ENCODE measurements at places on chromosomes 11 and 22.

DNA sequence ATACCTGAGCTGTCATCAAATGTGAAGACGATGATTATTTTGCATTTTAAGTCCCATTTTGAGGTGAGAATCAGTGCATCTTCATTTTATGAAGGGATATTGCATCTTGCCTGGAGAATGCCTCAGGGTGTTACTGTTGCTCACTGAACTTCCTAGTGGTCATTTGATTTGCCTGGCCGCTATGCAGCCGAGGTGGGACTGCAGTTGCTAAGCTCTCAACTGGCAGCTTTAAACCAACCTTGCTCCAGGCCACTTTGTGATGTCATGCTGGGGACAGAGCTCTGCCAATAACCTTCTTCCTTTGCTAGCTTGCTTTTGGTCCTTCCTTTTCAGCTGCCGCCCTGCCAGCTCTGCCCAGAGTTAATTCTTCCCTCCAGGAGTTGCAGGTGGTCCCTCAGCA lies 409.4 kb upstream of the B3GAT1 start:
- H3K27ac ChIP-seq, result no peak overlapping the region
- no peak overlapping the region for H3K4me3 ChIP-seq
- no peaks in the 10 kb centered on the region for H3K27me3 ChIP-seq

DNA sequence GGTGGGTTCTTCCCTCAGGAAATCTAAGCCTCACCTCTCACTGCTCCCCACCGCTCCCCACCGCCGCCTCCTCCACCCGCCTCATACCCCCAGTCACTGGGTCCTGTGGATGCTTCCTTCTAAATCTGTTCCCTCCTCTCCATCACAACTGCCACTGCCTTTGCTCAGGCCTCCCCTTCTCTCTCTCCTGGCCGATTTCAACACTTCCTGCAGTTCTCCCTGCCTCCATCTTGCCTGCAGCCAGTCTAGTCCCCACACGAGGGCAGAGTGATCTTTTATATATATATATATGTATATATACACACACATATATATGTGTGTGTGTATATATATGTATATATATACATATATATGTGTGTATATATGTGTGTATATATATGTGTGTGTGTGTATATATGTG lies 27.8 kb downstream of the CREB3L1 start:
- peaks cover 9% of the 10 kb centered on the region for H3K4me1 ChIP-seq
- no peaks in the 10 kb centered on the region for H3K27me3 ChIP-seq
- peaks cover 8% of the 10 kb centered on the region for H3K36me3 ChIP-seq

GRCh38 chr11:15473954-15474837 lies 359.5 kb downstream of the INSC start:
- no peak overlapping the region for H3K4me3 ChIP-seq
- H3K27me3 ChIP-seq, result no peaks in the 10 kb centered on the region
- H3K36me3 ChIP-seq, result no peaks in the 10 kb centered on the region
- DNase-seq, result no peak

GRCh38 chr22:27507935-27508526 lies 293.5 kb downstream of the MN1 start:
- no peaks in the 10 kb centered on the region for H3K36me3 ChIP-seq
- H3K27me3 ChIP-seq, result no peaks in the 10 kb centered on the region
- peaks cover 16% of the 10 kb centered on the region for H3K4me1 ChIP-seq

DNA sequence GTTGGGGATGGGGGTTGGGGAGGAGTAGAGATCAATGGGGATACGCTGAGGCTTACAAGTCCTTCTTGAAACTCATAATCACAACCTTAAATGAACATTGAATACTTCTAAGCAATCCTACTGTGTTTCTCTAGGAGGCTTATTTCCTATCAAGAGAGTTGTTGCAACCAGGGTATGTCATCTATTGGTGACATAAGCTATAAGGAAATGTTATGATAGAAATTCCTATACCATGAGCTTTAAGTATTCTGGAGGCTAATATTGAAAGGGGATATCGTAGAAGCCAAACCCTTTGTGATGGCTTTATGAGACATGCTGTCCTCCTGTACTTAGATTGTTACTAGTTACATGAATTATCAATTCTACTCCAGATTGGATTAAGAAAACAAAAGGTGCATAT lies 72.9 kb downstream of the DKK3 start:
- H3K27ac ChIP-seq, result no peak overlapping the region
- no peak overlapping the region for H3K4me3 ChIP-seq
- H3K4me1 ChIP-seq, result peaks cover 4% of the 10 kb centered on the region
- DNase-seq, result no peak

GRCh38 chr11:83035070-83035854 lies 36.4 kb downstream of the RAB30 start:
- DNase-seq, result no peak
- H3K4me1 ChIP-seq, result peaks cover 27% of the 10 kb centered on the region
- no peaks in the 10 kb centered on the region for H3K36me3 ChIP-seq
- no peak overlapping the region for H3K27ac ChIP-seq

DNA sequence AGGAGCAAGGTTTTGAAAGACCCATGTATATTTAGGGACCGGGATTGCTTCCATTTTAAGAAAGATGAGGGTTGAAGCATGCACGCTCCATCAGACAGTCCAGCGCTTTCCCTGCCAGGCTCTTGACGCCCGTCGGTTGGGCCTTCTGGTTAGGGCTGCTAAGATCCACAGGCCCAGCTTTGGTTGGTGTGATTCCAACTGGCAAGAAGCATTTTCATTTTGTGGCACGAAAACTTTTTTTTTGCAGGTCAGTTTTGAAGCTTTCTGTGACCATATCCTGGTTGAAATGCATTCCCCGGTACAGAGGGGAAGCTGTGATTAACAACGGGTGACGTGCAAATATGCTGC lies 34.3 kb upstream of the MPPED1 start:
- peaks cover 14% of the 10 kb centered on the region for H3K27me3 ChIP-seq
- no peak overlapping the region for H3K4me3 ChIP-seq
- no peaks in the 10 kb centered on the region for H3K36me3 ChIP-seq
- H3K4me1 ChIP-seq, result peaks cover 20% of the 10 kb centered on the region
- DNase-seq, result peak; percentile 72
- no peak overlapping the region for H3K27ac ChIP-seq

GRCh38 chr22:40748388-40749355 lies 69.4 kb downstream of the MCHR1 start:
- peaks cover 3% of the 10 kb centered on the region for H3K27me3 ChIP-seq
- H3K4me3 ChIP-seq, result no peak overlapping the region
- DNase-seq, result no peak
- no peak overlapping the region for H3K27ac ChIP-seq
- H3K36me3 ChIP-seq, result no peaks in the 10 kb centered on the region

GRCh38 chr11:8025123-8025522 lies 38.0 kb downstream of the EIF3F start:
- H3K36me3 ChIP-seq, result no peaks in the 10 kb centered on the region
- DNase-seq, result peak; percentile 57
- H3K4me3 ChIP-seq, result no peak overlapping the region
- H3K27ac ChIP-seq, result no peak overlapping the region
- no peaks in the 10 kb centered on the region for H3K27me3 ChIP-seq

GRCh38 chr11:120516461-120517389 lies 5.2 kb downstream of the GRIK4 start:
- peaks cover 8% of the 10 kb centered on the region for H3K4me1 ChIP-seq
- H3K27ac ChIP-seq, result no peak overlapping the region
- H3K36me3 ChIP-seq, result no peaks in the 10 kb centered on the region
- H3K27me3 ChIP-seq, result peaks cover 2% of the 10 kb centered on the region
- no peak for DNase-seq

DNA sequence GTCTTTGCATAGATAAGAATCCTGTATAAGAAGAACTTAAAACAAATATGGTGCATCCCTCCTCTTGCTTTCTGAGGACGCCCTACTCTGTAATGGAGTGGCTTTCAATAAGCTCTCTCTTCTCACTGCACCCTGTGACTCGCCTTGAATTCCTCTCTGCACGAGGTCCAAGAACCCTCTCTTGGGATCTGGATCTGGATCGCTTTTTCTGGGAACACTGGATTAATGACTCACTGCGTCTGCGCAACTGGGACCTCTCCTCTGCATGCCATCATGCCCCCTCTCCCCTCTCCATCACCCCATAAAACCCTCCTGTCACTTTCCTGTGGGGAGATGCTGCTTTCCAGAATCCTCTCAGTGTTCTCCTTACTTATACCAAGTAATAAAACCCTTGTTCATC lies 15.1 kb upstream of the CABP2 start:
- H3K36me3 ChIP-seq, result no peaks in the 10 kb centered on the region
- H3K27ac ChIP-seq, result no peak overlapping the region
- no peaks in the 10 kb centered on the region for H3K4me1 ChIP-seq

GRCh38 chr11:76253416-76253815 lies 47.1 kb upstream of the WNT11 start:
- peaks cover 28% of the 10 kb centered on the region for H3K27me3 ChIP-seq
- no peaks in the 10 kb centered on the region for H3K36me3 ChIP-seq
- H3K27ac ChIP-seq, result no peak overlapping the region
- no peak overlapping the region for H3K4me3 ChIP-seq

DNA sequence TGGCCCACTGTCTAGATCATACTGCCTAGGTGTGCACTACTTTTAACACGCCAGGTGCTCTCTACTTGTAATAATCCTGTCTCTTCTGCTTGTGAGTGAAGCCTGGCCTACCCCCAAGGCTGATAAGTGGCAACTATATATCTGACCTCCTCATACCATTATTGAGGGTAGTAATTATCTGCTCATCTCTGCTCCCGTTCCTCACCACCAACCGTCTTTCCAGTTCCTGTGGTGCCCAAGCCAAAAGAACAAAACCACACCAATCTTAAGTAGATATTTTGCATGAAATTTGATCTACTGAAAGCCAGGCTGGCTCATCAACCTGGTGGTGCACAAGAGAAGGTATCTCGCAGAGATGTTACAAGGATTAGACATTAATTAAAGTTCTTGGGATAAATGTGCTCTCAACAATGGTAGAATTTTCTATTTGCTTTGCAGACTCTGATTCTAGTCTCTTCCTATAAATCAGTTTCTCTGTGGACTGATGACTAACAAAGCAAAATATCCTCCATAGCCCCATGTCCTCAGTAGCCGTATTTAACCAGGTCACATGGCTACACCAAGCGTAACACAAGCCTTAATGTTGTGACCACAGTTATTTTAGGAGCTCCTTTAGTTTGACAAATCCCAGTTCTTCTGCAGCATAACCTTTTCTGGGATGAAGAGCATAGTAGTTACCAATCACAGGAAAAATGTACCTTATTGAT lies 267.2 kb downstream of the NTM start:
- no peak overlapping the region for H3K27ac ChIP-seq
- H3K27me3 ChIP-seq, result no peaks in the 10 kb centered on the region
- no peaks in the 10 kb centered on the region for H3K4me1 ChIP-seq
- no peak overlapping the region for H3K4me3 ChIP-seq
- peak; percentile 84 for DNase-seq
- no peaks in the 10 kb centered on the region for H3K36me3 ChIP-seq

GRCh38 chr11:99325847-99326246 lies 305.1 kb downstream of the CNTN5 start:
- peaks cover 5% of the 10 kb centered on the region for H3K4me1 ChIP-seq
- H3K27ac ChIP-seq, result peak overlapping the region; percentile 75
- peak; percentile 81 for DNase-seq
- H3K36me3 ChIP-seq, result no peaks in the 10 kb centered on the region

DNA sequence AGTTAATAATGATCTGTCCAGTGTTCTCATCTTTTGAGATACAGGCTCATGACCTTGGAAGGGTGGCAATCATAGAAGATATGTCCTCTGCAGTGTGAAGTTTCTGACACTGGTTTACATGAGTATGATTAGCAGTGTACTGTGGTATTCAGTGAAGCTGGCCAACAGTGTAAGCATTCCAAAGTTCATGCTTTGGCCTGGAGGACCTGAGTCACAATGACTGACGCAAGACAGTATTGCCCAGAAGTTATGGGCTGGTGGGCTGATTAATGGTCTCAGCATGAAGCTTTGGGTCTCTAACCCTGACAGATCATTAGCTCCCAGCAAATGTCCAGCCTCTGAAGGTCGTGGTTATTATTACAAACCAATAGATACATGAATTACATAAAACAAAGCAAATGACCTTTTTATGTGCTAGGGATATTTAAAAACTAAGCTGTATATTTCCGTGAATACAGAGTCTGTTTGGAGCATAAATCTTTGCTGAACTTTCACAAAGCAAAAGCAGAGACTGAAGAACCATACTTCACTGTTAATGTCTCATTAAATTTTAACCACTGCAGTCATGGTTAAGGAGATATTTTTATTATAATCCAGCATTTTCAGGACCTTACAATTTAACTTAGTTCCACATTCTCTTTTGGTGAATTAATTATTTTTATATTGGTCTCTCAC lies 28.3 kb upstream of the USP47 start:
- no peaks in the 10 kb centered on the region for H3K27me3 ChIP-seq
- no peaks in the 10 kb centered on the region for H3K36me3 ChIP-seq
- peak; percentile 97 for DNase-seq
- H3K4me1 ChIP-seq, result peaks cover 10% of the 10 kb centered on the region
- H3K27ac ChIP-seq, result peak overlapping the region; percentile 66
- no peak overlapping the region for H3K4me3 ChIP-seq

GRCh38 chr11:58525037-58525614 lies 17.2 kb upstream of the OR5B21 start:
- no peak overlapping the region for H3K4me3 ChIP-seq
- no peak overlapping the region for H3K27ac ChIP-seq
- H3K27me3 ChIP-seq, result no peaks in the 10 kb centered on the region
- DNase-seq, result no peak

- no peaks in the 10 kb centered on the region for H3K36me3 ChIP-seq
- no peak overlapping the region for H3K4me3 ChIP-seq
- no peak overlapping the region for H3K27ac ChIP-seq
- DNase-seq, result no peak
- peaks cover 2% of the 10 kb centered on the region for H3K27me3 ChIP-seq
These were observed 13.9 kb upstream of the KCTD17 start for GRCh38 chr22:37037669-37038068.

DNA sequence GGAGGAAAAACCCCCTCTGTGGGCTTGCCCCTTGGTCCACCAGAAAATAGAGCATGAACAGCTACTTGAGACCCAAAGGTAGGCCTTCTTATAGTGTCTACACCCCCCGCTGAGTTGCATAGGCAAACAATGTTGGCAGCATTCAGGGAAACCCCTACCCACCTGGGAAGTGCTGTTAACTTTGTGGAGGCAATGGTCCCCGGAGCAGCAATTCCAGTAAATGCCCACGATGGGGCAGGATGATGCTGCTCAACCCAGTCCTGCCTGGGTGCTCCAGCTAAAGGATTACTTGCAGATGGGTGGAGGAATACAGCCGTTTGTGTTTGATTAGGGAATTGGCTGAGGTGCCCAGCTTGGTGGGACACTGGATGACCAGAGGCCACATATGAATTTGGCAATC lies 381.3 kb upstream of the ANO5 start:
- H3K27me3 ChIP-seq, result no peaks in the 10 kb centered on the region
- DNase-seq, result no peak
- H3K27ac ChIP-seq, result no peak overlapping the region
- no peaks in the 10 kb centered on the region for H3K36me3 ChIP-seq
- no peak overlapping the region for H3K4me3 ChIP-seq
- H3K4me1 ChIP-seq, result no peaks in the 10 kb centered on the region
